ENCODE measurements at places on chromosomes 4 and X.

GRCh38 chrX:115427861-115428410, 133.0 kb upstream of the PLS3 start:
- DNase-seq: no peak

DNA sequence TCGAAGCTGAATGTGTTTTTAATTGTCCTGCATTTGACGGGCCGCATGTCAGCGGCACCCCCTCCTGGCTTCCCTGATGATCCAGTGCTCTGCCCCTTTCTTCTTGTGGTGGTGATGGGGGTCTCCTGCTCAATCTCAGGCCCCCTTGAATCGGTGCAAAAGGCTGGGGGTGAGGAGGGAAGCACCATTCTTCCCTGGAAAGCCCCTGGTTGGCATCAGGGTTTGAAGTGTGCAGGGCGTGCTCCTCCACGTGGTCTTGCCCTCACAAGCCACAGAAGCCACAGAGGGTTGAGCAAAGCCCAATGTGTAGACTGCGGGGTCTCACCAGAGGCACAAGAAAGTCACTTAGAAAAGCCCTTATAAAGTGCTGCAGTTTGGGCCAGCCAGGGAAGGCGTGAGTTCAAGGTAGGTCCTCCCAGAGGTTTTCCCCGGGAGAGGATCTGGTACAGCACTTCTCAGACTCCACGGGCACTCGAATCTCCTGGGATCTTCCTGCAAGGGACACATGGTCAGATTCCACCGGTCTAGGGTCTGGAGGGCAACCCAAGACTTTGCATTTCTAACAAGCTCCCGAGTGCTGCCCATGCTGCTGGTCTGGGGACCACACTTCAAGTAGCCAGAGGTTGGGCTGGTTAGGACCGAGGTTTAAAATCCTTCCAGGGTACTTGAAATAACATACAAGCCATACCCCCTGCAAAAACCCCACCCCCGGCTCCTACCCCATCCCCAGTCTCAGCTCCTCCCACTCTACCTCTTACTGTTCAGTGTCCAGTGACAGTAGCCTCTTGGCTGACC, 35.1 kb downstream of the PSAPL1 start:
- no peak for DNase-seq

DNA sequence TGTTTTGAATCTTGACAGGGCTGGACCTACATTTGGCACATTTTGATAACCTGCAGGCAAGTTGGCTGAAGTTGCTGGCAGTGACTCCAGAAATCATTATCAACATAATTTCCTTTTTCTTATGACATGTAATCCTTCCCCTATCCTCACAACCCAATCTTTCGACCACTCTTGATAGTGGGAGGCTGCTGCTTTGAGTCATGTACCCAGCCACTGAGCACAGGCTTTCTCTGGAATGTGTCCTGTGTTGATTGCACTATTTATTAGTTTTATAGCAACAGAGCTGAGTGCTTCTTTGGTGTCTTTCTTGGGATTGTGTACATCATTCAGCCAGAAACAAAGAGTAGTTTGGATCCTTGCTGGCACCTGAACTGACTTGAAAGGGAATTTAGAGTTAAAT, 183.1 kb upstream of the LEF1 start:
- no peak for DNase-seq

GRCh38 chrX:1491851-1492349, 39.2 kb upstream of the ASMTL start:
- DNase-seq: peak; percentile 51

- DNase-seq: no peak
Observed at GRCh38 chr4:128793859-128794672, 15.4 kb upstream of the JADE1 start.

DNA sequence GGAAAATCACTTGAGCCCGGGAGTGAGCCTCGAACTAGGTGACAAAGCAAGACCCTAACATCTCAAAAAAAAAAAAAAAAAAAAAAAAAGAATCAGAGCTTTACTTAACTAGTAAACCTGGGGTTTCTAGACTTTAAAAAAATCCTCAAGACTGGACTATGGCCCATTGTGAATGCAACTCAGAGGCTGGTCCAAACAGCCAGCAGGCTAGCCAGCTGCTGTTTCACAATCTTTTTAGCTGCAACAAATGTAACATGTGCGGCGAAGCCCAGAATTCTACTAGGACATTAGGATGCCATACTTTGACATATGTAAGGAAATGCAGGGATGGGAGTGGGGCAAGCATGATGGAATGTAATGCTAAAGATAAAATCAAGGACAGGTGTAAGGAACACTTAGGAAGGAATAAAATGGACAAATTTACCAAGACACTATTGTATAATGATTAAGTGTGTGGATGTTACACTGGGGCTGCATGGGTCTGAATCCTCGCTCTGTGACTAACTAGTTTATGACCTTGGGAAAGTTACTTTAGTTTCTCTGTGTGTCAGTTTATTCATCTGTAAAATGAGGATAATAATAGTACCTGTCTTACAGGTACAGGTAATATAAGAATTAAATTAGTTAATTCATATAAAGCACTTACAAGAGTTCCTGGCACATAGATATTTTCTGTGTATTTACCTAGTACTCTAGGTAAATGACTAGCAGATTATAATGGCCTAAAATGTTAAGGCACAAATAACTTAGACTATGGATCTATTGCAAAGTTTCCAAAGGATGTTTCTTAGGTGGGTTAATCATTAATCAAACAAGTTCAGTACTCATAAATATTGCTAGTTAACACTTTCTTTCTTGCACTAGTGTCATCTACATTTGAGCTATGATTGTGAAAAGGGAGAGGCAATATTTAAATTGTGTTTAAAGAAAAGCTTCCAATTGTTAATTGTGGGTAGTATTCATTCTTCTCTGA, 49.5 kb downstream of the HELQ start:
- DNase-seq: no peak

DNA sequence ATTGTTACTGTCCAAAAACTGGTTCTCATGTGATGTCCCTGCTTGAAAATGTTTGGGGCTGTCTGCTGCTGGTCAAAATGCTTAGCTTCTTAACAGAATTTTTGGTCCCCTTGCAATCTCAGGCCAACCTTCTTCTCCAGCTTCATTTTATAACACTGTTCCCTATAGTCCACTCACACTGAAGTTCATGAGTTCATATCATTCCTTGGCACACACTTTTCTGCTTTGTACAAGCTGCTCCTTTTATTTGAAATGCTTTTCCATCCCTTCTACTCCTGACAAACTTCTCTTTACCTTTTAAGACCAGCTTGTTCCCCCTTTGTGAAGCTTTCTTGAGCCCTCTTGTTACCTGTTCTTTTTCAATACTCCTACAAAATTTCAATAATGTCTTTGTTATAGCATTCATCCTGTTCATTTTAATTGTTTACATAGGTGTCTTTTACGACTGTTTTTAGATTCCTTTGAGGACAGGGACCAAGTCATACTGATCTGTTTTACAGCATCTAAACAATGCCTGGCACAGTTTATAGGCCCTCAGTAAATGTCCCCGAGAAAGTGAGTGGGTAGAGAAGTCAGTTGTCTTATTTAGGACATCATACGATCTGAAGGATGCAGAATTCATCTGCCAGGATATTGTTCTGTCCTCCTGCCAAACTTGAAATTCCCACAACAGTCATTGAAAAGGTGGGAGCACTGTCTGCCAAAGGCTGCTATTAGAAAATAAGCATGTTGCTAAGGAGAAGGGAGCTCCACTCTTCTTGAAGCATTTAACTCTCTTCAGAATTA, 134.4 kb upstream of the BMPR1B start:
- no peak for DNase-seq
